D721Med (cell line): ENCODE measurements at places on chromosomes 7 and 10.

DNA sequence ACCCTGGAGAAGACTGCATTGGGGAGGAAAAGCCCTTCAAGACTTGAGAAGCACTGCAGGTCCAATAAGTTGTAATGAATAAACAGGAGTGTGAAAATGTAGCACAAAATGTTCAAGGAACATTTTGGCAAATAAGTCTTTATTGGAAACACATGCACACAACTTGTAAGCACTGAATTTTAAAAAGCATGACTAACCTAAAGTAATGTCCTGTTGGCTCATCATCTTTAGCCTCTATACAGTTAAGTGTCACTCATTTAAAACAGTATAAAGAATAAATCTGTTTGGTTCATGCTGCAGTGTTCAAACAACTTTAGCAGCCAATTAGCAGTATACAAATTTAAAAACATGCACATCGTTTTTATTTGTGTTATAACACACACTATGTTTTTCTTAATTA lies 108.6 kb downstream of the CDK6 start:
- no peak for DNase-seq

- DNase-seq, result no peak
Measured at GRCh38 chr10:93067443-93068365, 6.0 kb upstream of the CYP26A1 start.

DNA sequence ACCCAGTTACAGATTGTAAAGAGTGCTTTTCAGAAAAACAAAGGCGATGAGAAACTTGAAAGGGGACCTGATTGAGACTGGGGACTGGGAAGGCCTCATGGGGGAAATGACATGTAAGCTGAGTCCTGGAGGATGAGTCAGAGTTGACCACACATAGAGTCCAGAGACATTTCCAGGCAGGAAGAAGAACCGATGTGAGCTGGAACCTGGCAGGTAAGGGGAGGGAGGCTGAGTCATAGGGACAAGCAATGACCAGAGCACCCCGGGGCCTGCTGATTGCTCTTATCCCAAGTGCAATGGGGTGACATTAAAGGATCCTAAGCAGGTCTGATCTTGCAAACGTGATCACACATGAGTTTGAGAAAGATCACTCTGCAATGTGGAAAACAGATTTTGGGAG lies 11.7 kb downstream of the TLL2 start:
- DNase-seq, result no peak

DNA sequence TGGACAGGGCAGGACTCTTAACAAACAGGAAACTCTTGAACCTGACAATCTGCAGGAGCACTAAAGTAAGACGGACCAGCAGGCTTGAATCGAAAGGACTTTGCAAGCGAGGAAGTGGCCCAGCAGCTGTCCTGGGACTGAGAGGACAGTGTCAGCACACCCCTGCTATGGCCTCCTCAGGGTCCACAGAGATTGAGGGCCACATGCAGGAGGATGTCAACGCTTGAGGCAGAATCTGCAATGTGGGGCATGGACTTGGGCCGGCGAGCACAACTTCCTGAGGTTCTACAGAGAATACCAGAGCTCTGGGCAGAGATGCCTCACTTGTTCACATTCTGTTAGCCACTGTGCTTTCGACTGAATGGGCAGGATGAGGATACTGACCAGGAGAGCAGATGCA lies 84.4 kb upstream of the EFCAB10 start:
- DNase-seq, result no peak

DNA sequence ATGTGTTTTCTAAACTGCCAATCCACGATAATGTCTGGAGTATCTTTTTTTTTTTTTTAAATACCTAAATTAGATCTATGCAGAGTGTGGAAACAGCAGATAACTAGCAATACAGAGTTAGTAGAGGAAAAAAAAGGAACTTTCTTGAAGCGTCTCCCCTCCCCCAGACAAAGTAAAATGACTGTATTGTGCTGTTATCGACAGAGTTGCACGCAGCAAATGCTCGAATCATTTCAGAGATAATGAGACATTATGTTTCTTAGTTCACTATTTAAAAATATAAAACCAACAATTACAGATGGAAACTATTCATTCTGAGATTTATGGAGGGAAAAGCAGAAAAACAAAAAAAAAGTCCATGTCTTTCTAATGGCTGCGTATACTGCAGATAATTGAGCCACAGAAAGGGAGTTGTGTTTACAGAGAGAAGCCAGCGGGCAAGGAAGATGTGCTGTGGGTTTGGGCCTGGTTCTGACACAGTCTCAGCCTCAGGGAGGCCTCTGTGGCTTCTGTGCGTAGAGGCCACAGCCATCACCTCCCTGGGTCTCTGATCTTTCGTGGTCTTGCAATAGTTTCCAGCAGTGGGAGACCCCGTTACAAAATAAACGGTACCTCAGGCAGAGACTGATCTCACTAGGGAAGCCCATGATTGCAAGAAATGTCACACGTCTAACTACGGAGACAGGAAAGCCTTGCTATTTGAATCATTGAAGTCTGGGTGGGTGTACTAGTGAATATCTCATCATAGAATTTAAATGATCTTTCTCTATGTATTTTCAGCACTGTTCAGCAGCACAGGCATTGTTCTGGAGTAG lies 19.1 kb upstream of the KLF6 start:
- DNase-seq, result no peak

GRCh38 chr10:3503299-3503698 lies 281.7 kb downstream of the KLF6 start:
- no peak for DNase-seq
